ENCODE measurements at places on chromosomes 2 and 18.

GRCh38 chr2:199488772-199489400 lies 31.1 kb upstream of the SATB2 start:
- DNase-seq: no peak

DNA sequence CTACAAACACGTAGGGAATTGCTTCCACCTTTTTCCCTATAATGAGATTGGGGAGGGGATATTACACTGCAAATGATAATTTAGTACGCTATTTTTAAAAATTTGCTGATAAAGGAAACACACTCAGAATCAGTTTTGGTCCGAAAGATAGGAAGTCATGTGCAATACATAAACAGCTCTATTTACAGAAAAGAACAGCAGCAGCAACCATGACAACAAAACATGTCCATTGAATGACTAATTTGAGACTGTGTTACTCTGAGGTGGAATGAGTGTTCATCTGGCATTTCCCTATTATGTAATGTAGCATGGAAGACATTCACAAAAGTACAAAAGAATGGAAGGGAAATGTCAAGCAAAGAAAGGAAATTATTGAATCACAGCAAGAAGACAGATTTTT lies 337.2 kb downstream of the NBAS start:
- DNase-seq: no peak

GRCh38 chr2:88545118-88545517 lies 82.1 kb downstream of the EIF2AK3 start:
- no peak for DNase-seq

- DNase-seq: no peak
These were observed 476 bp downstream of the MSTN start for GRCh38 chr2:190062053-190062452.

DNA sequence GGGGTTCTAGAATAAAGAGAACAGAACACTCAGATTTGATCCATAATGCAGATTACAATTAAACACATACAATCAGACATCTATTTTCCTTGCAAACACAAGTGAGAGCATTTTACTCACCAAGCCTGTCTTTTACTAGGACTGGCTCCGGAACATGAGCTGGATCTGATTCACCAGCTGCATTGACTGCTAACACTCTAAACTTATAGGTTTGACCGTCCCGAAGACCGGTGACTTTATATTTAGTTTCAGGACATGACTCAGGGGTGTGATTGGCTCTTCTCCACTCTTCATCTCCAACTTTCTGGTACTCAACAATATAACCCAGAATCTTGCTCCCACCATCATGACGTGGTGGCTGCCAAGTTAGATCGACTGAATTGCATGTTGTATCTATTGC lies 112.4 kb downstream of the PLEKHA3 start:
- no peak for DNase-seq

- DNase-seq: no peak
These were observed 34.0 kb downstream of the AQP12A start for GRCh38 chr2:240725671-240726070.

DNA sequence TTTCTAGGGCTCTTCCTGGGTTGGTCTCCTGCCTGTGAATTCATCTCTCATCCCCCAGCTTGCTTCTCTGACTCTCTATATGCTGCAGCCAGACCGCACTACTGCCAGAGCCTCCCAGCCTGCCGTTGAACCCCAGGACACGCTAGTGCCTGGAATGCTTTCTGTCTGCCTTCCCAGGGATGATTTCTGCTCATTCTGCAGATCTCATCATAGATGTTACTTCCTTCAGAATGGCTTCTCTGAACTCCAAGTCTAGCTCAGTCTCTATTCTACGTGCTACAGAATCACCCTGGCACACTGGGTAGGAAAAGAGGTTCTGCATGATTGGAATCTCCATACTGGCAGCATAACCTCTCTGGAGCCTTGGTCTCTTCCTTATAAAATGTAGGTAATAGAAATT lies 94.8 kb upstream of the RAB12 start:
- DNase-seq: no peak
